SK-N-SH (cell line): ENCODE measurements at places on chromosomes 6 and 20. TPM values are rescaled to one million over a fixed set of nuclear protein-coding genes. Genes with fewer than 3 reads are reported as not detected.

The NMBR gene
- polyA plus RNA-seq: not detected in 2 replicates

The PI3 gene
- 0.12 TPM in 1 of 2 replicates, not detected in the other for polyA plus RNA-seq

The SLPI gene
- not detected in 2 replicates for polyA plus RNA-seq

The BMP7 gene
- 0.10 TPM in 1 of 2 replicates, not detected in the other for polyA plus RNA-seq

The ZNF341 gene
- polyA plus RNA-seq: 2.8 and 3.2 TPM in 2 replicates

The FAM217A gene
- polyA plus RNA-seq: not detected in 2 replicates

The UQCC2 gene
- polyA plus RNA-seq: 49.8 and 59.0 TPM in 2 replicates

The WFDC12 gene
- polyA plus RNA-seq: not detected in 2 replicates

The COX4I2 gene
- polyA plus RNA-seq: 0.21 TPM in 1 of 2 replicates, not detected in the other

The ANKRD6 gene
- 2.0 and 2.6 TPM in 2 replicates for polyA plus RNA-seq

The GJE1 gene
- polyA plus RNA-seq: not detected in 2 replicates

The CST5 gene
- not detected in 2 replicates for polyA plus RNA-seq

The CSE1L gene
- 18.8 and 21.1 TPM in 2 replicates for polyA plus RNA-seq

The C6orf118 gene
- polyA plus RNA-seq: not detected in 2 replicates

The RIMS4 gene
- polyA plus RNA-seq: 0.13 and 0.44 TPM in 2 replicates

The OTOR gene
- polyA plus RNA-seq: not detected in 2 replicates

The MROH8 gene
- 3.2 and 3.5 TPM in 2 replicates for polyA plus RNA-seq

The NT5DC1 gene
- polyA plus RNA-seq: 20.3 and 21.0 TPM in 2 replicates

The MEP1A gene
- not detected in 2 replicates for polyA plus RNA-seq

The CALHM6 gene
- polyA plus RNA-seq: 0.31 and 0.51 TPM in 2 replicates

The LY6G5C gene
- polyA plus RNA-seq: 0.60 and 1.1 TPM in 2 replicates

The IL17A gene
- polyA plus RNA-seq: not detected in 2 replicates

The RGS17 gene
- polyA plus RNA-seq: 1.3 and 1.4 TPM in 2 replicates

The CTAGE9 gene
- polyA plus RNA-seq: not detected in 2 replicates

The CLPSL1 gene
- not detected in 2 replicates for polyA plus RNA-seq

The DCDC2 gene
- polyA plus RNA-seq: not detected in 2 replicates

The ADTRP gene
- 0.84 and 1.2 TPM in 2 replicates for polyA plus RNA-seq

The SOX18 gene
- polyA plus RNA-seq: not detected in 2 replicates

The CDH22 gene
- polyA plus RNA-seq: 0.03 TPM in 1 of 2 replicates, not detected in the other

The TEAD3 gene
- 5.2 and 7.1 TPM in 2 replicates for polyA plus RNA-seq

The FABP7 gene
- not detected in 2 replicates for polyA plus RNA-seq

The LPA gene
- polyA plus RNA-seq: not detected in 2 replicates

The SLC22A2 gene
- polyA plus RNA-seq: not detected in 2 replicates
